ENCODE measurements at places on chromosomes 3 and 15.
A peak's percentile ranks its signal among the peaks of the same experiment; 100 is the strongest.

DNA sequence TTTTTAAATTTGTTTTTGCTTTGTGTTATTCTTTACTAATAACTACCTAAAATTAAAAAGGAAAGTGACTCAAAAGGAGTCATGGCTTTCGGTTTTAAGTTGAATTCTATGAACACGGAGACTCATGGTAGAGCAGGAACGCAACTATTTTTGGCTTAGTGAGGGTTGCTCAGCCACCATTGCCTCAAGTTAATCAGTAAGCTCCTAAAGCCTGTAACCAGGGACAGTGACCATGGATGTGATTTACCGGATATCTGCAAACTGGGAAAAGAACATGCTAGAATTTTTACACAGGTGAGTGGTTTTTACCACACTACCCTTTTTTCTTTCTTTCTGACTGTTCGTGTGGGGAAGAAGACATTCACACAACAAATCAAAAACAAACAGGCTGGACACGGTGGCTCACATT is 11.8 kb downstream of the SLC12A8 start:
- no peak for DNase-seq

DNA sequence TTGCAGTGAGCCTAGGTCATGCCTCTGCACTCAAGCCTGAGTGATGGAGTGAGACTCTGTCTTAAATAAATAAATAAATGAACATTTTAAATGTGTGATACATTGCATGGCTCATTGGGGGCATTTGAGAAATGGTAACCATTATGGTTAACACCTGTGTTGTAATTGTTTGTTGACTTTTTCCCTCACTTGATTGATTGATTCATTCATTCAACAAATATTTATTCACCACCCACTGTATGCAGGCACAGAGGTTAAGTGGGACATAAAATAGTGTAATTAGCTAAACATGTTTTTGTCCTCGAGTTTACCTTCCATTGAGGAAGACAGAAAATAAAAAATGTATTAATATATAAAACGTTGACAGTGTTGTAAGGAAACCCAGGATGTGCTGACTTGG is 127.1 kb upstream of the ANKRD28 start:
- no peak for DNase-seq

DNA sequence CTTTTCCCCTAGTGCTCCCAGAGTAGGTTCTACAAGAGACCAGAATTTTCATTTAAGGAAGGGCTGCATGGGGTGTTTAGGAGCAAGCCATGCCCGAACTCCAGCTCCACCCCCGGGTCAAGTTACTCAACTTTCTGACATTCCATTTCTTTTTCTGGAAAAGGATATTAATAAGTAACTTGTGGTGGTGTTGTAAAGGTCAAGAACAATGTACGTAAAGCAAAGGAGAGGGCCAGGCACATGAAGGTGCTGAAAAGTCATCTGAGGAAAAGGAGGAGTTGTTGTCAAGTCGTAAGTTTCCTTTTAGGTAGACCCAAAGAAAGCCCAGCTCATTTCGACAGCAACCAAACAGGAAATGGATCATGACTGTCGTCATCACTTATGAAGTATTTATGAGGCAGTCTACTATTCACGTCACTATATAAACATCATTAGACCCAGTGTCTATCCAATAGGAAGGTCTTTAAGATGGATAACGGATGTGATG is 319.6 kb upstream of the IL12A start:
- DNase-seq, result peak; percentile 45

DNA sequence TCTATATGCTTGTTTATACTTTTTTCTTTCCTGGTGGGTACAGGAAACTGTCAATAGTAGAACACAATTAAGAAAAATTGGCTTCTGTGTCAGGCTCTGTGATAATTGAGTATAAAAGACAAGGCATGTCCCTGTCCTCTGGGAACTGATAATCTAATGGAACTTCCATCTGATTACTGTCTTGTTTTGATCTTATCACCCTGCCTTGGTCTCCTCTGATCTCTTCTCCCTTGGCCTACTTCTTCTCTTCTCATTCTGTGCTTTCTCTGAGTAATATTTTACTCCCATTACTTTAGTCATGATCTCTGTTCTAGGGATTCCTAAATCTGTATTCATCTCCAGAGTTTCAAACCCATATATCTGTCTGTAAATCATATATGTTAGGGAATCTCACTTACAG is 14.6 kb downstream of the UBE2Q2 start:
- no peak for DNase-seq

DNA sequence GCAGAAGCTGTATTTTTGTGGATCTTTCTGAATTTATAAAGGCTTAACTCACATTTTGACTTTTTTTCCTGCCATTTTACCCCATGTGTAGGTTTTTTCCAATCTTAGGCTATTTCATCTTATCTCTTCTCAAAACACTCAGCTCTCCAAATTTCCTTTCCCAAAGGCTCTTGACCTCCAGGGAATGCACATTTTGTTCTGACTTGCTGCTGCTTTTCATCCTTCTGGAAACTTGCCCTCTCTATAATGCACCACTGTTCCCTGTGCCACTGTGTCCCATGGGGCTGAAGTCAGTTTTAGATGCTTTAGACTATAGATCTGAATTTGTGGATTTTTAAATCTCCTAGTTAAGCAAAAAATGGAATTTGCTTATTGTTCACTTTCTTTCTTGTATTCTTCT is 9.1 kb downstream of the PYDC2 start:
- DNase-seq, result peak; percentile 37

- peak; percentile 65 for DNase-seq
Observed at GRCh38 chr15:76339305-76340197, 3.0 kb downstream of the ISL2 start.

DNA sequence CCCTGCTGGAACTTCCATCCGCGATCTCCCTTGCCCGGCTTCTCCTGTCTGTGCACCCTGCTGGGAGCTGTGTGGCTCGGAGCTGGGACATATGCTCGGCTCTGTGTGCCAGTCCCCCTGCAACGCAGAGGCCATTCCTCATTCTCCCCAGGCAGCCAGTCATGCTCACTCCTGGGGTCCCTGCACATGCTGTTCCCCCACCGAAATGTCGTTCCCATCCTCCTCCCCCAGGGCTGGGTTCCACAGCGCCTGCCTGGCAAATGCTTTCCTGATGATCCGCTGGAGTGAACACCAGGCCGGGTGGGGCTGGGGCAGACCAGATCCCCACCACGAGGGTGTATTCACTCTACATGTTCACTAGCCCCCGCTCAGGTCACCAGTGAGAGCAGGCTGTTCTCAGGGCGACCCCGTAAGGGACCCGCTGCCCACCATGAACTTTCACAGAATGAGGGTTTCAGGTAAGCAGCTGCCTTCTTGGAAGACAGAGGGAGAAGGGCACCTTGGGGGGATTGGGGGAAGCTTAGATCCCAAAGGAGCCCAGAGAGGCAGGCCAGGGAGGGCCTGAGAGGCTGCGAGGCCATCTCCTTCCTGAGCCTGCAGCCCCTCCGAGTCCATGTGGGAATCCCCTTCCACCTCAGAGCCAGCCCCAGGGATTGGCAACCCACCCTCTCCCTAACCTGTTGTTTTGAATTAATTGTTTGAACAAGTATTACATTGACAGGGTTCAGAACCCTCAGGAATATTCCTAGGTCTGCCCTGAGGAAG is 88.7 kb upstream of the IQSEC1 start:
- DNase-seq, result no peak

DNA sequence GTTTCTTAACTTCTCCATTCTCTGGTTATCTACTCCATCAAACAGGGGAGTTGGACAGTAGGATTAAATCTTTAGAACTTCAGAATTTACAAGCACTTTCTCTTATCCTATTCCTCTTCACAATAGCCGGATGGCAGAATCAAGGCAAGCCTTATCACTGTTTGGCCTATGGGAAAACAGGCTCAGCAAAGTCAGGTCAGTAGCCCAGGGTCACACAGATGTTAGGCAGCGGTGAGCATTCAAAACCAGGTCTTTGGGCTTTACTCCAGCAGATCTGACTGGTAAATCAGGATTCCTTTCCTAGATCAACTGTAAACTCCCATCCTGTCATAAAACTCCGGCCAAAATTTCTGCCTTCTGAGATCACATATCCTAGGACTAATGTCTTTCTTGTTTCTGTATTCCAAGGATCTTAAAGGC is 258.4 kb downstream of the OPA1 start:
- no peak for DNase-seq

DNA sequence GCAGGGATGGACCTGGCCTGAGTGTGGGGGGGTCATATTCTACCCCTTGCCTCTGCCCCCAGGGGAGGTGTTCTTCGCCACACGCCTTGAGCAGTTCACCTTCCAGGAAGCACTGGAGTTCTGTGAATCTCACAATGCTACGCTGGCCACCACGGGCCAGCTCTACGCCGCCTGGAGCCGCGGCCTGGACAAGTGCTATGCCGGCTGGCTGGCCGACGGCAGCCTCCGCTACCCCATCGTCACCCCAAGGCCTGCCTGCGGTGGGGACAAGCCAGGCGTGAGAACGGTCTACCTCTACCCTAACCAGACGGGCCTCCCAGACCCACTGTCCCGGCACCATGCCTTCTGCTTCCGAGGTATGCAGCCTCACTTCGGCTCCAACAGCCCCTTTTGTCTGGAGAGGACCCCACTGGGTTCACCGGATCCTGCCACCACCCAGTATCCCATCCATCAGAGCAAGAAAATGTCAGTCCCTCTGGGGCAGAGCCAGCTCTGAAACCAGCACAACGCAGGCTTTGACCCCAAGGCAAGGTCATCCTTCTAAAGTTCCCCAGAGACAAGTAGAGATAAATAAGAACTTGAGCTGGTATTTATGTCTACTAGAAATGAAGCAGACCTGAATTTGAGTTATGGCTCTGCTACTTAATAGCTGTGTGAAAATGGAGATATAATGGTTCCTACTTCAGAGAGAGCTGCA is 45.8 kb downstream of the HAPLN3 start:
- no peak for DNase-seq

DNA sequence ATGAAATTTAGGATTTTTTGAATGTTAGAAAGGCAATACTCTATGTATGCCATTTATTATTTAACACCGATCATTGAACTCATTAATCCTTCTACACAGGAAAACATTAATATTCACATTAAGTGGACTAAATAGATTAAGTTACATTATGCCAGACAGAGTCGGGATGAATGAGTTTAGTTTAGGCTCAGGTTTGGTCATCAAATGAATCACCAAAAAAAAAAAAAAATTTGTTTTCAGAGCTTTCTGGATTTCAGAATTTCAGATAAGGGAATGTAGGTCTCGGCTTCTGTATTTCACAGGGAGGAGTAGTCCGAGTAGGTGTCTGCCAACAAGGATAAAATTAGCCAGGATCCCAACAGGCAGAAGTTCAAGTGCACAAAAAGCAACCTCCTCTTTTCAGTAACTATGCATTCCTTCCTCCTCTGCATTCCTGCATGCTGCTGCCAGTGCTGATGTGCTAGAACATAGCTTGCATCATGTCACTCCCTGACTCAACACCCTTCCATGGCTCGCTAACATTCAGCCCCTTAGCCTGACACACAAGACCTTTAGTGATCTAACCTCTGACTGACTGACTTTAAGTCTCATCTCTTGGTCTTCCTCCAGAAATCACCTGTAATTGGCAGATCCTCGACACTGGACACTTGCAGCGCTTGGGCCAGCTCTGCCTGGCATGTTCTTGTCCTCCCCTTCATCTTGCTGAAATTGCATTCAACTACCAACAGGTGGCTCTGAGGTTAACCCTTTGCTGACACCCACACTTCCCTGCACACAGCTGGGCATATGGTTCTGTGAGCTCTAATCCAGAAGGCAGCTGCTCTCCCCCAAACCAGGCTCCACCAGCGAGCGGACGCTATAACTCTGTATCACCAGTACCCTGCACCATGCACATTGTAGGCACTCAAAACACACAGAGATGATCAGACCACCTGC is 145.4 kb upstream of the PROK2 start:
- DNase-seq, result no peak
